ENCODE measurements at places on chromosomes 12 and 14. TPM values are rescaled to one million over a fixed set of nuclear protein-coding genes. Genes with fewer than 3 reads are reported as not detected.
A peak's percentile ranks its signal among the peaks of the same experiment; 100 is the strongest.

HOXC10 gene
- total RNA-seq = 4.5 TPM

- H3K4me3 ChIP-seq = no peak overlapping the region
- no peaks in the 10 kb centered on the region for H3K27me3 ChIP-seq
- H3K27ac ChIP-seq = no peak overlapping the region
- no peaks in the 10 kb centered on the region for H3K36me3 ChIP-seq
- H3K4me1 ChIP-seq = no peaks in the 10 kb centered on the region
Observed at GRCh38 chr12:118959348-118959747, 22.0 kb upstream of the SRRM4 start.

PLEKHH1 gene
- 32.4 TPM for total RNA-seq

- H3K4me3 ChIP-seq = peak overlapping the region; percentile 92
- DNase-seq = peak; percentile 56
- 0 out of 2 replicates have a peak, but pooled peaks cover 1% of the 10 kb centered on the region for H3K36me3 ChIP-seq
- H3K27ac ChIP-seq = no peak overlapping the region
Observed at GRCh38 chr12:106248312-106248845, 559 bp upstream of the CKAP4 start.

DNA sequence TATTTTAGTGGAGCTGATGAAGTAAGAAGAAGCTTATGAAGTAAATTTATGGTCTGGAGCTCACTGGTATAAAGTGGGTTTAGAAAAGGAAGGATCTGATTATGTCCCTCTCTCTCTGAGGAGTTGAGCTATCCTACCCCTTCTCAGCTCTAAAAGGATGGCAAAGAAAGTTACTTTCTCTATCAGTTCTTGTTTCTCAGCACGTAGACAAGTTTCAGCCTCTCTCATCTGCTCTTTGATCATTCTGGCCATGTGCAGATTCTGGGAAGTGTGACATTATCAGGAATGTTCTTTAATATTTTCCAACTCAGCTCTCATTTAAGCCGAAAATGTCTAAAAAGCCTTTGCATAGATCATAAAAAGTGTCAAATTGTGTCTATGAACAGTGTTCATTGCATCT is 5.8 kb upstream of the EGLN3 start:
- no peak overlapping the region for H3K4me3 ChIP-seq
- DNase-seq = no peak
- H3K36me3 ChIP-seq = no peaks in the 10 kb centered on the region
- no peak overlapping the region for H3K27ac ChIP-seq
- peaks cover 6% of the 10 kb centered on the region for H3K4me1 ChIP-seq
- no peaks in the 10 kb centered on the region for H3K27me3 ChIP-seq

DNA sequence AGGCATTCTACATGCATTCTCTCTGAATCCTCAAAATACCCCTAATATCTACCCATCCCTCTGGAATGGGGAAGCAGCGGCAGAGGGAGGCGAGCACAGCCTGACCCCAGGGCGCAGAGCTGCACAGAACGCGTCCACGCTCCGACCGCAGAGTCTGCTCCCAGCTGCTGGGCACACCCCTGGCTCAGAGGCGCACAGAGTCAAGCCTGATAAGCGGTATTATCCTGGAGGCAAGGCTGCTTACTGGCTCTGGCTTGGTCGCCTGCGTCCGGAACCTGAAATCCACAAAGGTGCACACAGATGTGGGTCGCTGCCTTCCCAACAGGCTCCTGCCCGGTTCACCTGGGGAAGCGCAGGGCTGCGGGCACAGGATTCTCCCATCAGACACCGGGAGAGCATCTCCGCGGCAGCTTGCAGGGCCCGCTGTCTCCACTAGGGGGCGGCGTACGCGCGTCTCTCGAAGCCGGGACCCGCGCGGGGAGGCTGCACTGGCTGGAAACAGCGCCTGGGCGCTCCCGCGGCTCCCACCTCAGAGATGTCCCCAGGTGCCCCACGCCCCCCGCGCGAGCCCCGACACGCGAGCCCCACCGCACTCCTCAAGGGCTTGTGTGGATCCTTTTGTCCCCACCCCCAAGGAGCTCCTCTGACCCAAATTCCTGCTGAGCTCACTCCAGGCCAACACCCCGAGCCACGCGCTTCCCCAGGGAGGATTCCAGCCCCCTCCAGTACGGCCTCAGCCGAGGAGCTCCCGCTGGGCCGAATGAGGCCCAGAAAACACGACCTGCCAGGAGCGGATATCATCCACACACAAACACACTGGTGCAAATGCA is 120.1 kb upstream of the FZD10 start:
- no peak overlapping the region for H3K27ac ChIP-seq
- H3K4me3 ChIP-seq = no peak overlapping the region
- H3K36me3 ChIP-seq = no peaks in the 10 kb centered on the region
- H3K4me1 ChIP-seq = peaks cover 5% of the 10 kb centered on the region
- DNase-seq = peak; percentile 4

- no peak overlapping the region for H3K27ac ChIP-seq
- H3K36me3 ChIP-seq = no peaks in the 10 kb centered on the region
- H3K4me3 ChIP-seq = no peak overlapping the region
- DNase-seq = no peak
- no peaks in the 10 kb centered on the region for H3K27me3 ChIP-seq
Observed at GRCh38 chr12:67890726-67891258, 98.5 kb upstream of the IFNG-AS1 start.

TAOK3 gene
- 17.7 TPM for total RNA-seq

- H3K27me3 ChIP-seq = no peaks in the 10 kb centered on the region
- no peak overlapping the region for H3K27ac ChIP-seq
- H3K4me1 ChIP-seq = no peaks in the 10 kb centered on the region
- no peak for DNase-seq
- no peak overlapping the region for H3K4me3 ChIP-seq
Observed at GRCh38 chr12:127052511-127053232, 1214.3 kb upstream of the TMEM132C start.

A2M gene
- 1.00 TPM for total RNA-seq

DNA sequence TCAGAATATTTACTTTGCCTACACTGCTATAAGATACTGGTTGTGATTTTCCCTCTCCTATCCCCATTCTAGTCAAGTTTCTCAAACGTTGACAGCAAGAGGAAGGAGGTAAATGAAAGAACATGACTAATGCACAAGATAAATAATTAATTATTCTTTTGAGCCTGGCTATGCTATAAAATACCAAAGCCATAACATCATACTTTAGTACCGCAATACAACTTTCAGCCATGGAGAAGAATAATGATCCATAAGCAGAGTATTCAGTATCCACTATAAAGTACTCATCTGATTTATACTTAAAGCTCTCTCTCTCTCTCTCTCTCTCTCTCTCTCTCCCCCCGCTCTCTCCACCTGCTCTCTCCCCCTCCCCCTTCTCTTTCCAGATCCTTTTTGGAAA is 41.3 kb downstream of the TDG start:
- H3K4me1 ChIP-seq = no peaks in the 10 kb centered on the region
- no peak for DNase-seq
- H3K4me3 ChIP-seq = no peak overlapping the region
- H3K27ac ChIP-seq = no peak overlapping the region
- no peaks in the 10 kb centered on the region for H3K36me3 ChIP-seq

- no peaks in the 10 kb centered on the region for H3K27me3 ChIP-seq
Observed at GRCh38 chr14:92923744-92924103, 774 bp downstream of the CHGA start.

- no peaks in the 10 kb centered on the region for H3K36me3 ChIP-seq
- H3K4me3 ChIP-seq = no peak overlapping the region
- H3K27me3 ChIP-seq = no peaks in the 10 kb centered on the region
- no peak overlapping the region for H3K27ac ChIP-seq
- peaks cover 29% of the 10 kb centered on the region for H3K4me1 ChIP-seq
- peak; percentile 88 for DNase-seq
Observed at GRCh38 chr14:48914382-48914781, 671.8 kb downstream of the RPS29 start.

- no peak overlapping the region for H3K27ac ChIP-seq
- DNase-seq = no peak
- peaks cover 9% of the 10 kb centered on the region for H3K4me1 ChIP-seq
- no peaks in the 10 kb centered on the region for H3K27me3 ChIP-seq
Observed at GRCh38 chr14:34700622-34701130, 13.7 kb downstream of the CFL2 start.

DNA sequence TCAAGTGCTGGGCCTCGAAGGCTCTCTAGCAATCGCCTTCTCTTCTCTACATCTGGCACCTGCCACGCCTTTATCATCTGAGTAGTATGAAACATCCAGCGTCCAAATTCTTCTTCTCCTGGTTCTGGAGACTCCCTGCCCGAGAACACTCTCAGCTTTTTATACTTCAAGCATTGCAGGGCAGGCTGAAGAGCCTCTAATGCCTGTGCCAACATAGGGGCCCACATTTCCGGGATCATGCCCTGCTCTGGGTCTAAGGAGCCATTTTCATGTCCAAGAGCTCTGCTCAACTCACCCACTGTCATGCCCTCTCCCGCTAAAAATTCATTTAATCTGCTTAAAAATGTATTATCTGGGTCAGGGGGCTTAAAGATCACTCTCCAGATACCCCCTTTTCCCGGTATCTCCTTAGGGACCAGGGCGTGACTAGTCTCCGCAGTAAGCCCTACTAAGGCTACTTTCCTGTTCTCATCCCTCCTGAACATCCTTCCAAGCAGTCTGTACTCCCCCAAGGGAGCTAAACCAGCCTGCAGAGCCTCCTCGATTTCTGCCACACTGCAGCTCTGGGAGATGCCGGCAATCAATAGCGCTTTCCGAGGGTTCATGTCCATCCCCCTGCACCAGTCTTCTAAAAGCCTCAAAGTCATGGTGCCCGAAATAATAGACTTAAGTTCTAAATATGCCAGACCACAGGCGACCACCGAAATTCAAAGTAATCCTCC is 940 bp downstream of the MOAP1 start:
- no peaks in the 10 kb centered on the region for H3K4me1 ChIP-seq
- peak overlapping the region; percentile 100 for H3K4me3 ChIP-seq
- H3K27me3 ChIP-seq = no peaks in the 10 kb centered on the region
- no peaks in the 10 kb centered on the region for H3K36me3 ChIP-seq
- DNase-seq = no peak

DNA sequence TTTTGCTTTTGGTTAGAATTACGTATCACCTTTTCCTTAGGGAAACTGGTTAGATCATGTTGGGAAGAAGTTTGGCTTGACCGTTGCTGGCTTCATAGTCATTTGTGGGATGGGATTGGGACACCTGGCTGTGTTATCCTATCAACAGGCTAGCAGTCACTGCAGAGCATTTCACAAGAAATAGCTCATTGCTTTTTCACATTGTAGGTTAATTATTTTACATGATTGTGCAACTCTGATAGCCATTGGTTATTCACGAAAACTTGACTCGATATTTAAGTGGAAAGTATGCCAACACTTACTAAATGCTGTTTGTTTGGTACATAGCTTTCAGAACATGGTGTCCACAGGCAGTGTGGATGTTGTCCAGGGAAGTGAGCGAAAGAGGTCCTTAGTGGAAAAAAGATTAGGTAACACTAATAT is 89.4 kb downstream of the NKX2-1 start:
- no peaks in the 10 kb centered on the region for H3K27me3 ChIP-seq
- no peak overlapping the region for H3K4me3 ChIP-seq
- no peaks in the 10 kb centered on the region for H3K4me1 ChIP-seq
